Aorta (tissue), 5 donors: ENCODE measurements at places on chromosomes 6 and 20. TPM values are rescaled to one million over a fixed set of nuclear protein-coding genes. Genes with fewer than 3 reads are reported as not detected.

TMEM200A gene
- 7.2 TPM for total RNA-seq

SLC26A8 gene
- total RNA-seq: 0.26 TPM

BHLHE23 gene
- total RNA-seq: not detected

CST7 gene
- total RNA-seq: 4.6 TPM

GPR6 gene
- not detected for total RNA-seq

LCA5 gene
- total RNA-seq: 8.8 TPM

DNA sequence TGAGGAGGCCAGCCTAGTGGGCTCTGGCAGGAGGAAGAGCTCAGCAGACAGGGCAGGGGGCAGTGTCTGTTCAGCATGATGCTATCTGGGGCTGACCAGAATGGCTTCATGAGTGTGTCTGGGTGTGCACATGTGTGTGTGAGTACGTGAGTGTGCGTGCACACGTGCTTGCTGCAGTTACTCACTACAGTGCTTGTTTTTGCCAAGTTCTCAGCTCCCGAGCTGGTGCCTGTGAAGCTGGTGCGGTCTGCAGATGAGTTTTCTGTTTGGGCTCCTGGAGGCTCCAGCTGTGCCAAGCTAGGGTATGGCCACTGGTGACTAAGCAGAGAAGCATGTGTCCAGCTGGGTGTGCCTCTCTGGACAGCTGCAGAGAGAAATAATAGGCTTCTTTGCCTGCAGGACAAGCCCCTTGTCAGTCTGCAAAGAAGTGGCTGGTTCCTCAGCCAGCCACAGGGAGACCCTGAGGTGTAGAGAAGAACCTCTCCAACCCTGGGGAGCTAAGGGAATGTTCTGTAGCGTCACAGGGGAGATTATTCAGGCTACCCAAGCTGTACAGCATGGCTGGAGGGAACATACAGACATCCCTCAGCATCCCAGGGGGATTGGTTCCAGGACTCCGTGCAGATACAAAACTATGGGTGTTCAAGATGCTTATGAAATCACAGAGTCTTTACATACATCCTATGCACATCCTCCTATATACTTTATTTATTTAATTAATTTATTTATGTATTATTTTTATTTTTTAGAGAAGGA lies 40.2 kb upstream of the FAM50B start:
- DNase-seq: peak; percentile 89

DNA sequence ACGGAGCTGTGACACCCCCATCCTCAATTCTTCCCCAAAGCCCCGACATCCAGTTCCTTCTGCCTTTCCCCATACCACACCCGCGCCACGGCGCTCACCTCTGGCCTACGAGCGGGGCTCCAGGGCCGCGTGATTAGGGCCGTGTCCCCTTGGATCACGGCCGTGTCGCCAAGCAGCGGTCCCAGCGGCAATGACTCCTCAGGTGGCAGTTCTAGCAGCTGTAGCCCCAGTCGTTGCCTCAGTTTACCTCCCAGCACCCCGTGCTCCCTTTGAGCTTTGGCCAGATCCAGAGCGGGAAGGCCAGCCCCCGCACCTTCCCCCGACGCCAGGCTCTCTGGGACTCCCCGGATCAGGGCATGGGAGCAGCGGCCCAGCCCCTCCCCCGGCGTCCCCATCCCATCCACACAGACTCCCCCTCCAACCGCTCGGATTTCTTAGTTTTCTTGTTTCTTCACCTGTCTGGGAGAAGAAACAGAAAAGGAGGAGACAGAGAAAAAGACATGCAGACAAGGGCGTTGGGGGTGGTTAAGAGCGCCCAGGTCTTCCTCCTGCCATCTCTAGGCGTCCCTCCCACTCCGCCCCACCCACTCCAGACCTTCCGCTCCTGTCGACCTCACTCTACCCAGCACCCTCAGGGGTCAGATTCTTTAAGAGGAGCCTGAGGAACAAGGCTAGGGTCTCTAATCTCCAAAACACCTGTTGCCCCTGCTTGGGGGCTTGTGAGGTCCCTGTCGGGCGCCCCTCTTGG lies at the start of gene DDAH2:
TSS of gene DDAH2 (minus strand) at position 533 of the 748 bp plus-strand sequence. CDS start at position 395, 138 bp downstream.
- DNase-seq: peak; percentile 79

DNA sequence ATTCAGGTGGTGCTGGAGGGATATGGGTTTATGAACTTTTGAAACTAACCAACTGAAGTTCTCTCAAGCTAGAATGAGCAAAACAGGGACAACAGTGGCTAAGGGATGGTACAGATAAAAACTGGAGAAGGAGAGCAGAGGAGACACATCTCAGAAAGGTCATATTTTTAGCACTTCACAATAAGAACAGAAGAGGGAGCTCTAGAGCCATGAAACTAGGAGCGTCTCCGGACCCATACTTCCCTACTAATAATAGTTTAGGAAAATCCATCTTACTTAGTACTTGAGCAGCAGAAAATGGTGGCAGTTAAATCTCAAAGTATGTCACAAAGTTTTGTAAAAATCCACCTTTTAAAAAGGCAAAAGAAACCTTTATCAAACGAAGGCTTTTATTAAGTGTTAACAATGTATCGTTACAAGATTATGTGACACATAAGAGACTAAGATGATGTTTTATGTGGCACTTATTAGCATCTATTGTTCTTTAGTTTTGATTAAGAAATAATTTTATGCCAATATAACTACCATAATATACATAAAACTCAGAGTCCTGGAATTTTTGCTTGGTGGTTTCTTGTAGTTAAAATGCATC lies 278.6 kb downstream of the TBC1D32 start:
- DNase-seq: no peak

GRCh38 chr6:73451223-73452106 lies 632 bp downstream of the CGAS start:
- peak; percentile 62 for DNase-seq

- DNase-seq: no peak
Observed at GRCh38 chr20:60485012-60485760, 527.0 kb downstream of the CDH26 start.

GRCh38 chr6:13338038-13338437 lies 9.7 kb upstream of the TBC1D7 start:
- DNase-seq: no peak

- DNase-seq: peak; percentile 91
Observed at GRCh38 chr6:30678964-30679726, 6.3 kb upstream of the DHX16 start.

DNA sequence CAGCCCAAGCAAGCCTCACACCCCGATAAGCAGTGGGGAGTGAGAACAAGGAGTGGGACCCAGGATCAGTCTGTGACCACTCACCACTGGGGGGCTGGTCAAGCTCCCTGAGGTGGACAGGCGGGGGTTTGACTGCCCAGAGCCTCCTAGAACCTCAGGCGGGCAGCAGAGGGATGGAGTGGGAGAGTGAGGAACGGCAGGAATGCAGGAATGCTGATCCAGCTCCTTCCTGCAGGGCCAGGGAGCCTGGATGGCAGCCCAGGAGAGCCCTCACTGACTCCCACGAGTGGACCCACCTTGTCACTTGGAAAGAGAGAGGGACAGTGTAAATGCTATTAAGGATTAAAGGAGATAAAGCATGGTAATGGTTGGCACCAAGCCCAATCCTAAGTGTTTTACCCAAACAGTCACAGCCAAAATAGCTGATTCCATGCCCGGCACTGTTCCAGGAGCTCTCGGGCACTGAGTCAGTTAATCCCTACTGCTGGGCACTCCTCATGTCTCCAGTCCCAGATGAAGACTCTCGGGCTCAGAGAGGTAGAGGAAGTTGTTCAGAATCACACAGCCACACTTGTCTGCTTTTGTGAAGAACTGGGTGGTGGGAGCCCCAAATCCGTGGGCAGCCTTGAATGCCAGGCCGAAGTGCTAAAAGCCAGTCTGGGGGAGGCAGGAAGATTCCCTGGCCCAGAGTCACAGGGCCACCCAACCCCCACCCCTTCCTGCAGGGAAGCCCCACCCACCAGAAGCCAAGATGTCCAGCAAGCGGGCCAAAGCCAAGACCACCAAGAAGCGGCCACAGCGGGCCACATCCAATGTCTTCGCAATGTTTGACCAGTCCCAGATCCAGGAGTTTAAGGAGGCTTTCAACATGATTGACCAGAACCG lies 3.1 kb downstream of the MYL9 start:
- DNase-seq: peak; percentile 82
